ENCODE measurements at places on chromosomes 4 and X.

- DNase-seq, result no peak
These were observed 204.2 kb upstream of the IL15 start for GRCh38 chr4:141432000-141432712.

- DNase-seq, result no peak
These were observed 15.0 kb downstream of the APELA start for GRCh38 chr4:164892018-164892417.

- no peak for DNase-seq
These were observed 93.2 kb upstream of the DIAPH2 start for GRCh38 chrX:96591421-96591820.

- peak; percentile 10 for DNase-seq
These were observed 644.5 kb upstream of the ATOH1 start for GRCh38 chr4:93184053-93184452.

- DNase-seq, result no peak
These were observed 12.0 kb upstream of the DCHS2 start for GRCh38 chr4:154503598-154503997.

DNA sequence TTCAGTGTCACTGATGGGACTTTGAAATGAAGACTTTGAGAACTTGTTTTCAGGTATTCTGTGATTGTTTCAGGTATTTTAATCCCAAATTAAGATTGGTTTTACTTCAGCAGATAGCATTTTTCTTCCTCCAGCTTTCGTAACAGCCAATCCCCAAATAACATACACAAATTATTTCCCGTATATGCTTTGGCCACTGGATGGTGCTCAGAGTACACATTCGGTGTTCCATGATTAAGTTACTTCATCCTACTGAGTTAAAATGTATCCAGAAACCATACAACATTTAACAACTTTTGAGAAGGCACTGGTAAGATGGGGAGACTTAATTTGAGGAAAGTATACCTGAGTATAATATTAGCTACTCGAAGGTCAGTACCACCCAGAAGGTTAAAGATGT, 233.4 kb upstream of the FAM47A start:
- no peak for DNase-seq

DNA sequence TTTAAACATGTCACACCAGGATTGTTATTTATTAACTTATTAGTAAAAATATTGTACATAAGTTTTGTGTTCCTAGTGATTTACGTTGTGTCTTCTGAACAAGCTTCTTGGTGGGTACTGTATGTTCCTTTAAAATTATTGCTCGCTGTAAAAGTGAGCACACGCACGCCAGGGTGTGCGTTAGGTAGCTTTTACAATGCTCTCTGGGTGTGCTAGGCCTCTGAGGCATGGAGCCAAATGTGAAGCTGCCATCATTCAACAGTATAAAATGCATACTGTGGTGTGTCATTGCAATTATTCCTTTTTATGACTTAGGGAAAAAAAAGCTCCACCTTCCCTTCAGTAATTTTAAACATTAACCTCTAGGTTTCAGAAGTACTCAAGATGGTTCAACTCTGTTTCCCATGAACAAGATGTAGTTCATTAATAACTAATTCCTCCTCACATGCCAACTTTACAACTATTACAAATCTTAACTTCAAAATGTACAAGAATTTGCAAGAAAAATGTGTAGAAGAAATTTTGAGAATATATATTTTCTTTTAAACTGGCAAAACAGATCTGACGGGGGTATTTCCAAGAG, 42.4 kb downstream of the ATOH1 start:
- no peak for DNase-seq

- peak; percentile 13 for DNase-seq
These were observed 1.5 kb downstream of the GRID2 start for GRCh38 chr4:92305148-92305877.

Measured in NCI-H1694 (cell line).